Neural crest cell (in vitro differentiated cells): ENCODE measurements at places on chromosomes 3 and 15.

- H3K36me3 ChIP-seq: no peaks in the 10 kb centered on the region
- H3K4me1 ChIP-seq: peaks cover 5% of the 10 kb centered on the region
- no peak for DNase-seq
- H3K4me3 ChIP-seq: no peak overlapping the region
- H3K27ac ChIP-seq: no peak overlapping the region
Observed at GRCh38 chr3:56899078-56899477, 97.3 kb upstream of the ARHGEF3 start.

- peak; percentile 9 for DNase-seq
Observed at GRCh38 chr3:108103886-108104797, 13.3 kb upstream of the CD47 start.

DNA sequence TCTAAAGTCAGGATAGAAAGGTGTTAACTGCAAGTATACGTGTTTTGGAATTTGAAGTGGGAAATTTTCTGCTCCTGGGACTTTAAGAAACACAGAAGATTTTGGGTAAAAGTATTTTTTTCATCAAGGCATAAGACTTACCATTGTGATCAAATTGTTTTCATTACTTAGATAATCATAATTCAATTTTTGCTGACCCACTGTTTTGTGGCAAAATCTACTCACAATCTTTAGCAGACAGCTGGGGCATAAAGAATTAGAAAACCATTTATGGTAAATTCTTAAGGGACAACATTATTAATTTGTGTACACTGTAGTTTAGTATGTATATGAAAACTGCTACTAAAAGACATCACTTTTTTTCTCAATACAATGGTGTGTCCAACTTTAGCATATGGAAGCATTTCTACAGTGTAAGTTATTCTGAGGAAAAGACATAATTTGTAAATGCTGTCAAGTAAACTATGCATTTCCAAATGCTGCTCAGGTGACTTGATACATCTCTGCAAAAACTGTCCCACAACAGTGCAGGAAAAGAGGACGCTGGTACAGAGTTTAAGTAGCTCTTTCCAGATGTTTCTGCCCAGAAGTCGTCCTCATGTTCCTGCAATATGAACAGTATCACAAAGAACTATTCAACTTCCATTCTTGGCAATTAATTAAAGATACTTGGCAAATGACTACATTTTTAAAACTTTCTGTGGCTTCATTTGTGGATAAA, 52.3 kb downstream of the THSD4 start:
- no peak overlapping the region for H3K4me3 ChIP-seq
- H3K4me1 ChIP-seq: no peaks in the 10 kb centered on the region
- no peaks in the 10 kb centered on the region for H3K27me3 ChIP-seq
- no peak overlapping the region for H3K27ac ChIP-seq
- no peak for DNase-seq

GRCh38 chr15:94262201-94262600, 30.8 kb downstream of the MCTP2 start:
- H3K4me3 ChIP-seq: no peak overlapping the region
- H3K4me1 ChIP-seq: peaks cover 10% of the 10 kb centered on the region
- no peaks in the 10 kb centered on the region for H3K36me3 ChIP-seq
- no peaks in the 10 kb centered on the region for H3K27me3 ChIP-seq
- DNase-seq: no peak

GRCh38 chr3:13869761-13870343, 10.0 kb downstream of the WNT7A start:
- H3K4me3 ChIP-seq: no peak overlapping the region
- H3K27me3 ChIP-seq: peaks cover 34% of the 10 kb centered on the region
- H3K36me3 ChIP-seq: peaks cover 18% of the 10 kb centered on the region

- H3K4me1 ChIP-seq: peaks cover 12% of the 10 kb centered on the region
- no peak overlapping the region for H3K27ac ChIP-seq
- H3K36me3 ChIP-seq: no peaks in the 10 kb centered on the region
- no peaks in the 10 kb centered on the region for H3K27me3 ChIP-seq
- H3K4me3 ChIP-seq: no peak overlapping the region
- DNase-seq: no peak
Observed at GRCh38 chr15:63877713-63878271, 44.0 kb upstream of the HERC1 start.

DNA sequence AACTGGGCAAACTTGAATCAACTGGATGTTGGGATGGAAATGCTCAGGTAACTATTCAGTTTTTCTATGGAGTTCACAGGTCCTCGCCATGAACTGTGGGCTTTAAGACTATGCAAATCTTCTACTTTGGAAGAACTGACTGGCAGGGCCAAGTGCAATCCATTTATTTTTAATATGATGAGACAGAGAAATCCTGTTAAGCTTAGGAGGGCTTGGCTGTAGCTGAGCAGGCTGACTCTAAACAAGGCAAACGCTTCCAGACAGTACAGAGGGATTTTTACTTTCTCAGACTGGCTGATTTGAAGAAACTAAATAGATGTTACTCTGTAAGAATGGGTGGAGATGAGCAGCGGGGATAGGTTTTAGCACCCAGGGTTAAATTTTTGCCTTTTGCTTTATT, 194.2 kb upstream of the ICE2 start:
- peaks cover 6% of the 10 kb centered on the region for H3K27me3 ChIP-seq
- no peak overlapping the region for H3K4me3 ChIP-seq
- H3K36me3 ChIP-seq: no peaks in the 10 kb centered on the region
- H3K27ac ChIP-seq: no peak overlapping the region
- DNase-seq: no peak

GRCh38 chr3:115351193-115351592, 204.1 kb upstream of the ZBTB20 start:
- no peaks in the 10 kb centered on the region for H3K27me3 ChIP-seq
- H3K36me3 ChIP-seq: peaks cover 4% of the 10 kb centered on the region
- H3K4me3 ChIP-seq: no peak overlapping the region
- no peak overlapping the region for H3K27ac ChIP-seq

DNA sequence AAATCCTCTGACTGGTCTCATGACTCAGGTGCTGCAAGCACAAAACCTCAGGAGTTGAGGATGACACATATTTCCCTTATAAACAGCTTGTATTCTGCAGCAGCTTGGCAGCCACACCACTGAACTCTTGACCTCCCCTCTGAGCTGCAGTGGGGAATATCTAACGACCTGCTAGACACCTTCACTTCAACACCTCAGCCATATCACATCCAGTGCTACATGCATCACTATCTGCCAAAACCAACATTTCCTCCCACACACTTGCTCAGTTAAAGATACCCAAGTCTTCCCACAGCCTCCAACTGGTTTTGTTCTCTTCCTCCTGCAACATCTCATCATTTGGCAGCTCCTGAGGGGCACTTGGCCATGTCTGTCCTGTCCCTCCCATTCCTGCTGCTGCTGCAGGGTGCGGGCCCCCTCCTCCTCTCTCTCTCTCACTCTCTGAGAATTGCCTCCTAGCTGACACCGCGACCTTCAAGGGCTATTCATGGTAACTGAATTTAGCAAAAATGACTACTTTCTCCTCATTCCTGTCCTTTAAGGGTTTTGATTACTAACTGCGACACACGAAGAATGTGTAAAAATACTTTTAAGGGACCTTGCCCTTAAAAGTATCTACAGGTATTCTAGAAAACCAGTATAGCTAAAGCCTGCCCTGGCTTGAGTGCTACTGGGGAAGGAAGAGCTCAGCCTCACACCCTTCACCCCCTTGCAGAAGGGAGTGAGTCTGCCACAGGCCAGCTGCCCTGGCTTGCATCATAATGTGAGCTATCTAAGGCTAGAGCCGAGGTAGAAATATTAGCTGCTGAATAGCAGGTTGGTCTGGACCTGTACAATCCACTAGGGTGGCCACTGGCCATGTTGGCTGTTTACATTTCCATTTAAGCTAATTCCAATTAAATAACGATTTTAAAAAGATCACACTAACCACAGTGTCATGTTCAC, 5.0 kb upstream of the CCR9 start:
- no peaks in the 10 kb centered on the region for H3K27me3 ChIP-seq
- no peaks in the 10 kb centered on the region for H3K36me3 ChIP-seq
- no peak overlapping the region for H3K27ac ChIP-seq
- peaks cover 8% of the 10 kb centered on the region for H3K4me1 ChIP-seq

GRCh38 chr3:126216416-126216815, 36.0 kb upstream of the ALDH1L1 start:
- peaks cover 9% of the 10 kb centered on the region for H3K36me3 ChIP-seq
- peaks cover 10% of the 10 kb centered on the region for H3K4me1 ChIP-seq
- no peak for DNase-seq

DNA sequence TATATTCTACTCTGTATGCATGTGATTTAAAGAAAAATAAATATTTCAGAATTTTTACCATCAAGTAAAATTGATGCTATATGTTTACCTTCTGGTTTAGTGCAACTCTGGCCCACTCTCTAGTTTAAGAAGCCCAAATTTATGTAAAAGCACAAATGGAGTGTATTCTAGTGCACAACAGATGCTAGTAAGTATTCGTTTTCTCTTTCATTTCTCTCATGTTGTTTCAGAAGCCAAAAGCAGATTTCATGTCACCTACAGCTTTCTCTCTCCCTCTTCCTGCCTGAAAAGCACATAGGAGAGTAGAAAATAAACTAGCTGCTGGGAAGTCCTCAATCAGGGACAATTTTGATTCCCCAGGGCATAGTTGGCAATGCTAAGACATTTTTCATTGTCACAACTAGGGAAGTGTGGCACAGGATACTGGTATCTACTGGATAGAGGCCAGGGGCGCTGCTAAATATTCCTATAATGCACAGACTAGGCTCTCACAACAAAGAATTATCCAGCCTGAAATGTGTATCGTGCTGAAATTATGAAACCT, 147.4 kb upstream of the ARHGEF26 start:
- no peak for DNase-seq
- H3K27ac ChIP-seq: no peak overlapping the region
- H3K36me3 ChIP-seq: no peaks in the 10 kb centered on the region
- H3K27me3 ChIP-seq: no peaks in the 10 kb centered on the region
